ENCODE measurements at places on chromosomes 16 and 17.
A peak's percentile ranks its signal among the peaks of the same experiment; 100 is the strongest.

- DNase-seq, result no peak
Observed at GRCh38 chr16:19289811-19290485, 4.4 kb downstream of the CLEC19A start.

- no peak for DNase-seq
Observed at GRCh38 chr16:50540711-50541007, 7.5 kb upstream of the NKD1 start.

- no peak for DNase-seq
Observed at GRCh38 chr16:86314402-86315025, 195.8 kb upstream of the FOXF1 start.

GRCh38 chr17:57107498-57108101 lies 22.6 kb downstream of the AKAP1 start:
- DNase-seq, result no peak

DNA sequence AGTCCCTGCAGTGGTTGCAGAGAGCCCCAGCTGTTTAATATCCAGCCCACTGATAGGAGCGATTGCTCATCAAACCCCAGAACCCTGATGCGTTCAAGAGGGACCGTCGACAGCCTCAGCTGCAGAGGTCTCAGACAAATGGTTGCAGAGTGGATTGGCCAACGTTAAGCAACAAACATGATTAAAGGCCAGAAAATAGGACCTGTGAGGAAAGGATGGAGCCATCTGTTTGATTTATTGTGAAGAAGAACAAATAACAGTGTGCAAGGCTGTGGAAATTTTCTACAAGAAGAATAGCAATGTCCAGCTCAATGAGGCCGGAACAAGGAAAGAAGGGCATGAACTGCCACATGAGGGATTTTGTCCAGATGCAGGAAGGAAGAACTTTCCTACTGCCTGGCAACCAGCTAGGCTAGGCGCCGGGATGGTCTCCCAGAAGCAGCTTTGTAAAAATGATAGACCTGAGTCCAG lies 138.4 kb upstream of the DNAH9 start:
- DNase-seq, result no peak

DNA sequence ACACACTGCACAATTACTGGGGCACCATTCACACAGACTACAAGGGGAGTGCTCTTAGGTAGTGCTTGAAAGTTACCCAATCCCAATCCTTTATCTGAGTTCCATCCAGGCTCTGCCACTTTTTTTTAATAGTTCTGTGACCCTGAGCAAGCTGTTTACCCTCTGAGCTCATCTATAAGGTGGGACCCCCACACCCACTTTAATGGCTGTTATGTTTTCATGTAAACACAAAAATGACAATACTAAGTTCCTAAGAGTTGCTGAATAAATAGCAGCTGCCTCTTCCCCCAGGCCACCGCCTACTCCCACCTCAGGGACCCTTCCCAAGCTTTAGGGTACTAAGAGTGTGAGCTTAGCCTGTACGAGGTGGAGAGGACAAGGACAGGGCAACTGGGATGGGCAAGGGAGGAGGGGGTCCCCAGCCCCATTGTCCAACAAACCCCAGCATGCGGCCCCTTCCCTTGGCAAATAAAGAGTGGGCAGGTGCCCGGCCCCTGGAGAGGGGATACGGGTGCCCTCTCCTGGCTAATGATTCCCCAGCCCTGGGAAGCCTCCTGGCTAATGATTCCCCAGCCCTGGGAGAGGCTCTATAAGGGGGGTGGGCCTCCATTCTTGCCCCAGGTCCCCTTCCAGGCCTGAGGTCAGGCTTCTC lies 14.6 kb downstream of the SLC13A2 start:
- DNase-seq, result no peak

DNA sequence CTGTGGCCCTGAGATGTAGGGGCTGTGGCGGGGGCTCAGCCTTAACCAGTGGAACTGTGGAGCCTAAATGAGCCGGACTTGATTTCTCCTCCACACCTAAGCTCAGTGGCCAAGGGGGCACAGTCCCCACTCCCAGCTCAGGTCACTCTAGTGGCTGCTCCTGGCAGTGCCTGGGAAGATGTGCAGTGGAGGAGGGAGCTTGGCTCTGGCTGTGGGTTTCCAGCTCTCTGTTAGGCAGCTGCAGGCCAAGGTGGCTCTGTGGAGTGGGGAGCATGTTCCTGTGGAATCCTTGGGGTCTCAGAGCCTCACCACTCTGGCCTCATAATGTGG lies 76.3 kb downstream of the AMFR start:
- no peak for DNase-seq

- DNase-seq, result no peak
Observed at GRCh38 chr16:24051125-24051524, 205.0 kb upstream of the CACNG3 start.

- no peak for DNase-seq
Observed at GRCh38 chr16:4206680-4207079, 35.2 kb downstream of the SRL start.

DNA sequence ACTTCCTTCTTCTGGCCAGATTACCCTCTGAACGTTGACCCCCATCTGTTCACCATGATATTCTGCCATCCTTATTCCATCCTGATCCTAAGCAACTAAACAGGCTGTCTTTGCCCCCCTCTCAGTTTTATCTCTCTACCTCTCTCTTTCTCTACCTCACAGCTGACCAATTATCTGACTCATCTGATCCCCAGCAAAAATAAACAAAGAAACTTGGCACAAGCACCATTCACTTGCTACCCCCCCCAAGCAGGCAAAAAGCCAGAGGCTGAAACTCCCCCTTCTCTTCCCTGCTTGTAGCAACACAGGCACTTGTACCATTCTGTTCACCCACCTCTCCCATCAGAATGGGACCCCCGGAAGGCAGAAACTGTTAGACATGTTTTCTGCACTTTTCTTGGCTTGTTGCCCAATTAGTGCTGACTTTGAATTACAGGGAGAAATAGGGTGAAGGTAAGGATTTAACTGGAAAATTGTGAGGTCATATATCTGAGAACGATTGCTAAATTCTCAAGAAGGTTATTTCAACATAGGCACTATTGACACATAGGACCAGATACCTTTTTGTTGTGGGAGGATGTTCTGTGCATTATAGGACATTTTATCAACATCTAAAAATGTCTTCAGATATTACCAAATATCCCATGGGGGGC lies 163.2 kb downstream of the TOX3 start:
- DNase-seq, result no peak

DNA sequence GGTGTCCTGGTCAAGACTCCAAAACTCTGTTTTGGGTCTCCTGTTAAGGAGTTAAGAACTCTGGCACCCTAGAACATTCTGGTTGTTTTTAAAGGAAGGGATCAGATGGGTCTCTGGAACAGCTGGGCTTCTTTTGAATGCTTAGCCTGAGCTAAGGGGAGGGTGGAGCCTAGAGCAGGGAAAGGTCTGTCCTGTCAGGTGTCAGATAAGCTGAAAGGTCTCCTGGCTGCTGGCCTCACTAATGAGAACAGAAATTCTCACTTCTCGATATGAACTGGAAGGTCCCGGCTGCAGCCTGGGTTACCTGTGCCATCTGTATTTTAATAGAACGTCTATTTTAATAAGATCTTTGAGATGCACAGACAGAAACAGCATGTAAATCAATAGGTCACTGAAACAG lies 69.0 kb downstream of the RAP1GAP2 start:
- DNase-seq, result no peak

DNA sequence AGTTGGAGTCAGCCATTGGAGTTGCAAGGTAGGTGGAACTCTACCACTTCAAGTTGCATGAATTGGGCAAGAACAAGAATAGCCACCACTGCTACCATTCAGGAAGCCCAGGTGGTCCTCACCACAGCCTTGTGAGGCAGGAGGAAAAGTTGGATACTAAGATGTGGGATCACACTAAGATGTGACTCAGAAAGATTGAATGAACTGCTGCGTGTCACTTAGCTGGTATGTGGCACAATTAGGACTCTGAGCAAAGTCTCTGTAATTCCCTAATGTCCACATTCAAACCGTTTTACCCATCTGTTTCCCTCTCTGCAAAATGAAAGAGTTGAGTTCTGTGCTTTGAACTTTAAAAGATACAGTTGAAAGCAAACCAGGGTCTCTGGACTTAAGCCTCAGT lies 44.7 kb upstream of the HS3ST3A1 start:
- DNase-seq, result no peak

- no peak for DNase-seq
Observed at GRCh38 chr16:50398336-50398735, 29.5 kb upstream of the BRD7 start.

DNA sequence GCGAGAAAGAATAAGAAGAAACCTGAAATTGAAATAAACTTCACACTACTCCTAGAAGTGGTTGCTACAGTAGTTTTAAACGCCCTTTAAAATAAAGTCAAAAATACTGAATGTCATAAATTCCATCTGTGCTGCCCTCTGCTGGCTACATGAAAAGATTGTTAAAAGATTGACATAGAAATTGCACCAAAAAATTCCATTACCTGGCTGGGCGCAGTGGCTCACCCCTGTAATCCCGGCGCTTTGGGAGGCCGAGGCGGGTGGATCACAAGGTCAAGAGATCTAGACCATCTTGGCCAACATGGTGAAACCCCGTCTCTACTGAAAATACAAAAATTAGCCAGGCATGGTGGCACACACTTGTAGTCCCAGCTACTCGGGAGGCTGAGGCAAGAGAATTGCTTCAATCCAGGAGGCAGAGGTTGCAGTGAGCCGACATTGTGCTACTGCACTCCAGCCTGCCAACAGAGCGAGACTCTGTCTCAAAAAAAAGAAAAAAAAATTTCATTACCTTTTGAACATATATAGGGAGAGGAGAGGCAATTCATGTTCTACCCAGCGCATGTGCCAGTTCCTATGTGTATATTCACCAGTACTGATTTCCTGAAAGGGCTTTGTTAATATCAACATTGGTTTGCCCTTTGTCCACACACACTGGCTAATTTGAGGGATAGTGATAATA lies 36.5 kb downstream of the CYTH1 start:
- no peak for DNase-seq

- DNase-seq, result no peak
Observed at GRCh38 chr16:85173981-85174751, 61.9 kb upstream of the CIBAR2 start.

GRCh38 chr17:42180411-42180921 lies 476 bp downstream of the KCNH4 start:
- no peak for DNase-seq

GRCh38 chr17:42678951-42679491 lies 2.2 kb upstream of the PLEKHH3 start:
- DNase-seq, result peak; percentile 60

- DNase-seq, result no peak
Observed at GRCh38 chr17:17258998-17259397, 22.0 kb upstream of the FLCN start.
